ENCODE measurements at places on chromosomes 6 and 20.
A peak's percentile ranks its signal among the peaks of the same experiment; 100 is the strongest.

DNA sequence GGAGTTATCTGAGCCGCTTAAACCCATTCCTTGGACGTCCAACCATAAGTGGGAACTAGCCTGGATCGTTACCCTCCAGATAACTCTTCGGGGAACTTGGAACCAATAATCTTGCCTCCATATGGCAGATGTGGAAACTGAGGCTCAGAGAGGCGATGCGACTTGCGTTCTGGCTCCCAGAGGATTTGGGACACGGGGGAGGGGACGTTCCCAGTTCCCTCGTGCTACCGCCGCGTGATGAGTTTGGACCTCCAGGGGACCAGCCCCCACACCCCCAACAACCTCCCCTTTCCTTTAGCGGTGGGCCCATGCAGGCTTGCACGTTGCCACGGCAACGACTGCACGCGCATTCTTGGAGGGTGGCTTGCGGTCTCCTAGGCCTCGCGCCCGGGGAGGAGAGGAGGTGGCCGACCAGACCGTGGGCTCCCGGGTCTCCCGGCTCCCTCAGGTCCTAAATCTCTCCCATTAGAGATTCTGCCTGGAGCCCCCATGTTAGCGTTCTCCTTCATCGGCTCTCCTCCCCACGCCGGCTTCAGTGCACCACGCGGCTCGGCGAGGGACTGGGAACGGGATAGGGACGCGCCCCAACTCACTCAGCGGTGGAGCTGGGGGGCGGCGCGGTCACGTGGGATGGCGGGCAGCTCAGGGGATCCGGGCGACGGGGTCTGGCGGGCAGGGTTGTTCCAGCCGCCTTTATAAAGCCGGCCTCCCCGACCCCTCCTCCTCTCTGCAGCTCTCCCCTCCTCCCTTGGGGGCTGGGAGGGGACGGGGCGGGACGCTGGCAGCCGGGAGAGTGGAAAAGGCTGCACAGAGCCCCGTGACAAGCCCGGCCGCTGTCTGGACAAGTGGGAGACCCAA is at the start of gene PLTP:
TSS of gene PLTP (minus strand) at position 670 of the 858 bp plus-strand sequence. CDS start 703 bp downstream, outside the sequence.
- DNase-seq, result no peak

- DNase-seq, result no peak
Observed at GRCh38 chr6:79574174-79574573, 36.9 kb upstream of the LCA5 start.

DNA sequence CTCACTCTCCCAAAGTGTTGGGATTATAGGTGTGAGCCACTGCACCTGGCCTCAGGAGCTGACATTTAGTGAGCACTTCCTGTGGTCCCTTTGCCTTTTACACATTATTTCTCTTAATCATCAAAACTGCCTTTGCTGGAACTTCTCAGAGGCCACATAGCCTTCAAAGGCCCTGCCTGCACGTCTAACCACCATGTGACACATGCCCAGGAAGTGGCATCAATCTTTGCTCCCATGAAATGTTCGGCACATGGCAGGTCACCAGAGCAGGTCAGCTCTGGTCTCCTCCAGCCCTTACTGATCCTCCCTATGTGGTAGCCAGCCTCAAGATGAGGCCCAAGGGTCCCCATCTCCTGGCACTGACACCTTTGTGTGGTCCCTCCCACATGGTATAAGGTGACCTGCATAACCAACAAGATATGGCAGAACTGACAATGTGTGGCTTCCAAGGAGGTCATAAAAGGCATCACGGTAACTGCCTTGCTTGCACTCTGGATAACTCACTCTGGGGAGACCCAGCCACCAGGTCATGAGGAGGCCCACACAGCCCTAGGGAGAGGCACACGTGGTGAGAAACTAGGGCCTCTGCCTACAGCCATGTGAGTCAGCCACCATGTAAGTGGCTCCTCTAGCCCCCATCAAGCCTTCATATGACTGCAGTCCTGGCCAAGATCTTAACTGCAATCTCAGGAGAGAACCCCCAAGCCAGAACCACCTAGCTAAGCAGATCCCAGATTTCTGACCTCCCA is 28.8 kb upstream of the HMGA1 start:
- no peak for DNase-seq

DNA sequence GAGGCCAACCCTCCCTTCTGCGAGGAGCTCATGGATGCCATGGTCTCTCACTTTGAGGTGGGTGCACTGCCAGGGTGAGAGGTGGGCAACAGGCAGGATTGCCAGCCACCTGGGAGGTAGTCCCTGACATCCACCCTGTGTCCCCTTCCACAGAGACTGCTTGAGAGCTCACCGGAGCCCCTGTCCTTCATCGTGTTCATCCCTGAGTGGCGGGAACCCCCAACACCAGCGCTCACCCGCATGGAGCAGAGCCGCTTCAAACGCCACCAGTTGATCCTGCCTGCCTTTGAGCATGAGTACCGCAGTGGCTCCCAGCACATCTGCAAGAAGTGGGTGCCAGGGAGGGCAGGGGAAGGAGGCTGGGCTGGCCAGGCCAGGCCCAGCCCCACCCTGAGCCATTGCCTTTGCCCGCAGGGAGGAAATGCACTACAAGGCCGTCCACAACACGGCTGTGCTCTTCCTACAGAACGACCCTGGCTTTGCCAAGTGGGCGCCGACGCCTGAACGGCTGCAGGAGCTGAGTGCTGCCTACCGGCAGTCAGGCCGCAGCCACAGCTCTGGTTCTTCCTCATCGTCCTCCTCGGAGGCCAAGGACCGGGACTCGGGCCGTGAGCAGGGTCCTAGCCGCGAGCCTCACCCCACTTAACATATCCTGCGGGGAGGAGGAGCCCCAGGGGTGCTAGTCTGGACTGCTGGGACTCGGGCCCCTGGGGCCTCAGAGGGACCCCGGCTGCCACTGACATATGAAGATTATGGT is 12.8 kb downstream of the PCIF1 start:
- no peak for DNase-seq

GRCh38 chr6:107033126-107033525 is 5.1 kb downstream of the MTRES1 start:
- DNase-seq, result no peak

DNA sequence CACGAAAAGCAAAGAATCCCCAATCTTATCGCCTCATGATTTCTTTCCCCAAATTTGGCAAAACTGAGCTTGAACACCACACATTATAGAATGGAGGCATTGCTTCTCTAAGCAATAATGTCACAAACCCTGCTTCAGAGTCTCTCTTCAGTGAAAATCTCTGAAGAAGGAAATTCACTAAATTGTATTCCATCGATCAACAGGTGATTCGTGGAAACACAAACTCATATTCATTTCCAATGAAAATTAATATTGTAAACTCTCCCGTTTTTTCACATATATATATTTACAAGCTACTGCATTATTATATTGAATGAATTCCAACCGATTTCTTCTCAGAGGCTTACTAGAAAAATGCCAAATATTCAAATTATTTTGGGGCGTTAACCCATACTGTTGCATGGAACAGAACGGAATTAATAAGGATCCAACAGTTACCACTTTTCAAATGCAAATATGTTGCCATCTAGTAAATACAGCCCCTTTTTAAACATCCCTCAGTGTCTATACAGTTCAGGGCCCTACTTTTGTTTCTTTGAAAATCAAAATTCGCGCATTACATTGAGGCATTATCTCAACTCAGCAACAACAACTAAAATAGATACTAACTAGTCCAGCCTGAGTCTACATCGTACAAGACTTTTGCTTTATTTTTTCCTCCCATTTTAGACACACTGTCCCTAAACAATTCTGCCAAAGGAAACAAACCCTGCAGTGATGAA is 1.3 kb downstream of the KIF13A start:
- DNase-seq, result no peak

DNA sequence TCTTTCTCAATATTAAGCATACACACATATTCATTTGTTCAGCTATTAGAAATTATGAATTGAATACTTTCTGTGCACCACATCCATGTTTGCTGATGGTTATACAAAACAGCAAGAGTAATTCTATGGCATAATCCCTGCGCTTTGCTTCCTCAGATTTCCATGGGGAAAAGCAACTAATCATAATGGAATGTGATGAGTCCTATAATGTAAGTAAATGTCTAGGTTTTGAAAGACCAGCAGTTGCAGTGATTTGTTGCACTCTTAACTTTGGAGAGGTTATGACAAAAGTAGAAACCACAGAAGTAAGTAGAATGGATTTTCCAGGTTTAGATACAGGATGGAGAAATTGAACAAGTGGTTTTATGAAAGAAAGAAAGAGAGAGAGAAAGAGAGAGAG is 652.1 kb downstream of the CBLN4 start:
- DNase-seq, result no peak

DNA sequence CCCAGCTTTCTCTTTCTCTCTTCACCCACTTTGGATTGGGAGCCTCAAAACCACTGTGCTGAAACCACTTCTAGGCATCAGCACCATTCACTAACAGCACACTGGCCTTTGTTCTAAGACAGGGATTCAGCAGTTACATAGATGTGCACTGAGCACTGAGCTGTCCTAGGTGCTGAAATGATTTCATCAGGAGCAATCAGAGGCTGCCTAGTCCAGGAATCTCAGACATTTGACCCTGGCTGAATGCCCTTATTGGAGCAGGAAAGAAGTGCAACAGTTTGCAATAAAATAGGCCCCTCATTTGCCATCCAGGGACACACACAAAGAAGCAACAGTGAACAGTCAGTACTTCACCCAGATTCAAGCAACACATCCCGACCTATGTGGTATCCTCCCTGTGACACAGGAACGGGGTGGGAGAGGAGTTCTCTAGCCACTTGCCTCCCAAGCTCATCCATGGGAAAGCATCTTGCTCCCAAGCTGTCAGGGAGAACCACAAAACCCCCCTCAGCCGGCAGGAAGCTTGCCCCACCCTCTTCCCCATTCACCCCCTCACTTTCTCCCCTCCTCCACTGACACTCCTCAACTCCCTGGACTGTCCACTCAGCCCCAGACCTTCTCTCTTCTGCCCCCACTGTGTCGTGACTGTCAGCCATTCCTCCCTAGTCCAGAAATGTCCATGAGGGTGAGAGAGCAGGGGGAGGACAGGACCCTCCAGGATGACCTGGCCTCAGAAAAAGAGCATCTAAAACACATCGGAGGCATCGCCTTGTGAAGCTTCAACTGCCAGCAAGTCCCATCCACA is 304.4 kb downstream of the PREX1 start:
- DNase-seq, result peak; percentile 63

DNA sequence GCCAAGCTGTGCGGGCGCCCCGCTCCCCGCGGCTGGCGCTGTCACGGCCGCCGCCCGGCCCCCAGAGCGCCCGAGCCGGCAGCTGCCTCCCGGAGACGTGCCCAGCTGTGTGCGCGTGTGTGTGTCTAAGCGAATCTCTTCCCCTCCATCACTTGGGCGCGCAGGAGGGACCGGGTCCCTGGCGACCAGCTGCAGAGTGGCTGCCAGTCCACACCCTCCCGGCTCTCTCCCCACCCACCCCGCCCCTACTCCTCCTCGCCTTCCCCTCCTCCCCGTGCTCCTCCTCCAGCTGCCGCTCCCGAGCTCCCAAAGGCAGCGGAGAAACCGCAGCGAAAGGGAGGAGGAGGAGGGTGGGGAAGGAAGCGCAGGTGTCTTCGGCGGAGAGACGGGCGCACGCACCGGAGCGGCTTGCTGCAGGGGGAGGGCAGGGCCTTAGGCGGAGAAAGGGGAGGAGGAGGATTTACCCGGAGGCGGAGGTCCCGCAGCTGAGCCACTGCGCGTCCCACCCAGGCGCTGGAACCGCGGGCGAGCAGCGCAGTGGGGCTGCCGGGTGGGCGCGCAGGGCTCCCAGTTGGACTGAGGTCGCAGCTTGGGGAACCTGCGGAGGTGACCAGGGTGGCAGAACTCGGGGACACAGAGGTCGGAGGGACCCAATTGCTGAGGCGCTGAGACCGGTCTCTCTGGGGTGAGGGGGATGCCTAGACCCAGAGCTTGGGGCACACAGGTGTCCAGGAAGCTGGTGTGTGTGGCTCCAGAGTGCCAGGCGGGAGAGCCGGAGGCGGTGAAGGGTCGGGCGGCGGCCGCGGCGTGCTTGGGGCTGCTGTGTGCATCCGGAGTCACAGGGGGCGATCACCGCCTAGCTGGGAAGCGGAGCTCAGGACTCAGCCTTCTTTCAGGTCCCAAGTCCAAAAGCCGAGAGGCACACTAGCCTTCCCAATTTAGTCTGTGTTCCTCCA is at the start of gene HS3ST5:
TSS of gene HS3ST5 (minus strand) at position 198 of the 956 bp plus-strand sequence. CDS start 280,178 bp downstream, outside the sequence.
- DNase-seq, result no peak

DNA sequence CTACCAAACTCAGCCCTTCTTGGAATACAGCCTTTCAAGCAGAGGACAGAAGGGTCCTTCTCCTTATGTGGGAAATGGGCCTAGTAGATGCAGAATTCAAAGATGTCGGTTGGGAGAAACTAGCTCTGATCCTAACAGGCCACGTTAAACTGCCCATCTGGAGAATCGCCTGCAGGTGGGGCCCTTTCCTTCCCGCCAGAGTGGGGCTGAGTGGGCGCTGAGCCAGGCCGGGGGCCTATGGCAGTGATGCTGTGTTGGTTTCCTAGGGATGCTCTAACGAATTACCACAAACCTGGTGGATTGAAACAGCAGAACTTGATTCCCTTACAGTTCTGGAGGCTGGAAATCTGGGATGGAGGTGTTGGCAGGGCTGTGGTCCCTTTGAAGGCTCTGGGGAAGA is 9.1 kb downstream of the MAPK13 start:
- no peak for DNase-seq

GRCh38 chr6:12882761-12883290 is 166.3 kb downstream of the PHACTR1 start:
- DNase-seq, result no peak

DNA sequence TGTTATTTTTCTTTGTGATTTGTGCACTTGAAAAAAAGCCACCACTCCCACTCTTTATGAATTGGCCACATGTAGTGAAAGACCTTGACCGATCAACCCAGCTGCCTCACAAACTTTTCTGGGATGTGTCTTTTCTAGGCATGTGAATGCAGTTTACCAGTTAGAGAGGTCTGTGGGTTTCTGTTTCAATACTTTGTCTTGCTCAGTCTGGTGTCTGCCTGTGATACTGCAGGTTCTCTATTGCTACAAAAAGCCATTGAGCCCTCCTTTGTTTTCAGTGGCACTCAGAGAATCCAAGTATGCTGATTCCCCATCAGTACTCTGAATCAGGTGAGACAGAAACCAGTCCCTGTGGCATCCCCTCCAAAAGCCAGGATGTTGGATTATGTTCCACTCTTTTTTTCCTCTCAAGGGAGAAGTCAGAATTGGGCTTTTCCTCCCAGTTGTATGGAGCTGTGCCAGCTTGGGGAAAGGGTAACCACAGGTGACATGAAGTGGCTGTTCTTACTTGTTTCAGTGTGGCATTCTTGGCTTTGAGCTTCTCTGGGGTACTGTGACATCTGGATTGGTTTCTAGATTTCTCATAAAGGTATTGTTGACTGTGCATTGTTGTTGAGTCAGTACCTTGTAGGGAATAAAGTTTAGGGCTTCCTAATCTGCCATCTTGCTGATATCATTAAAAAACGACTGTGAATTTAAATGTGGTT is 26.3 kb upstream of the ZFP64 start:
- DNase-seq, result no peak
